ENCODE measurements at places on chromosomes 12 and 14.

GRCh38 chr14:71358209-71358931 lies 451.1 kb downstream of the PCNX1 start:
- DNase-seq = no peak

GRCh38 chr14:74954232-74954946 lies 1.0 kb downstream of the PGF start:
- DNase-seq = peak; percentile 68

GRCh38 chr14:24213866-24214662 lies 776 bp upstream of the CHMP4A start:
- DNase-seq = no peak

DNA sequence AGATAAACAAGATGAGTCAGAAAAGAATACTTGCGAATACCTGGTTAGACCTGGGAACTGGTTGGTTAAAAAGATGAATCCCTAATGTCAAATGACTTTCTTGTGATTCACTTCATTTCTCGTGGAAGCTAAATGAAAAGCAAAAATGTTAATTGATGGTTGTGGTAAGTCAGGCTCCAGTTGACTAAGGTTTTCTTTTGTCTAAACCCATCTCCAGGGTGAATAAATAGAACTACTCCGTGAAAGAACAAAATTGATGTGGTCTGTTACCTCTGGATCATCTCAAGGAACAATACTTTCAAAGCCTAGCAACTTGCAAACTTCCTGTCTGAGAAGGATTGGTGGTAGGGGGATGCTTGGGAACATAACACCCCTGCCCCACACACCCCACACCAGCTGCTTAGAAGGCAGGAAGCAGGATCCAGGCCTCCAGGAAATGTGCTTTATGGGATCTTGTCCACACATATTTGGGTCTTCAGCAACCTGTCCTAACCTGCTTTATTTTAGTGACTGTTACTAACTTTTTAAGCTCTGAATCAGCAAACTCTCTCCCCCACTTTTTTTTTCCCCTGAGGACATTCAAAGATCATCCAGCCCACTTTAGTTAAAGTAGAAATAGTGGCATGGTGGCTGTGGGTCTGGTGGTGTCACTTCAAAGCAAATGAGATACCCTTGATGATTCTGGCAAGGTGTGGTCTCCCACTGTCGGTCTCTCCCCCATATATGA lies 60.4 kb upstream of the PTHLH start:
- no peak for DNase-seq

- DNase-seq = peak; percentile 57
These were observed 1.3 kb downstream of the PIWIL1 start for GRCh38 chr12:130338794-130339601.

DNA sequence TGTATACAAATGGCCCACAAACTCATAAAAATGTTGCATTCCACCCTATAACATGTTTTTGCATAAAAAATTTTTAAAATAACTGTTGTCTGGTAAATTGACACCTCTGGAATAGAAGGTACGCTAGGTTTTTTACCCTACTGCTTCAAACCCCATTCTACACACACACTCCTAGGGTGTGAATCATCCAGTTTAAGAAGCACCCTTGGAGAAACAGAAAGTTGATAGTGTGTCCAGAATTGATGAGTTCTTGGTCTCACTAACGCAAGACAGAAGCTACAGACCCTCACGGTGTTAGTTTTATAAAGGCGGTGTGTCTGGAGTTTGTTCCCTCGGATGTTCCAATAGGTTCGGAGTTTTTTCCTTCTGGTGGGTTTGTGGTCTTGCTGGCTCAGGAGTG lies 158.5 kb downstream of the KLRB1 start:
- no peak for DNase-seq

GRCh38 chr12:49564686-49565405 lies 3.1 kb downstream of the MCRS1 start:
- no peak for DNase-seq

GRCh38 chr14:24607081-24607480 lies 2.4 kb downstream of the GZMH start:
- DNase-seq = no peak
